ENCODE measurements at places on chromosomes 11 and 22.

DNA sequence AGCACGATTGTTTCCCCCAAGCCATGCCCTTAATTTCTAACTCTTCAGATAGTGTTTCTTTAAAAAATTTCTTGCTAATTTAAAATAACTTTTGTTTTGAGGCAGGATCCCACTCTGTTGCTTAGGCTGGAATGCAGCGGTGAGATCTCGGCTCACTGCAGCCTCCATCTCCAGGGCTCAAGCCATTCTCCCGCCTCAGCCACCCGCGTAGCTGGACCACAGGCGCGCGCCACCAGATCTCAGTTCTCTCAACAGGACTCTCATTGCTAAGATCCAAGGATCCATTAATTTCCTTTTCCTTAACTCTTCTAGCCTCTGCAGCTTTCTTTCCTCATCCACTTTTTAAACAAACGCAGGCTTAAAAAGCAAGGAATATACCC lies 327 bp upstream of the MED17 start:
- no peak for DNase-seq

- DNase-seq, result peak; percentile 69
Measured at GRCh38 chr11:103798026-103798425, 238.4 kb upstream of the DDI1 start.

- no peak for DNase-seq
Measured at GRCh38 chr11:17745023-17745772, 10.6 kb downstream of the KCNC1 start.

DNA sequence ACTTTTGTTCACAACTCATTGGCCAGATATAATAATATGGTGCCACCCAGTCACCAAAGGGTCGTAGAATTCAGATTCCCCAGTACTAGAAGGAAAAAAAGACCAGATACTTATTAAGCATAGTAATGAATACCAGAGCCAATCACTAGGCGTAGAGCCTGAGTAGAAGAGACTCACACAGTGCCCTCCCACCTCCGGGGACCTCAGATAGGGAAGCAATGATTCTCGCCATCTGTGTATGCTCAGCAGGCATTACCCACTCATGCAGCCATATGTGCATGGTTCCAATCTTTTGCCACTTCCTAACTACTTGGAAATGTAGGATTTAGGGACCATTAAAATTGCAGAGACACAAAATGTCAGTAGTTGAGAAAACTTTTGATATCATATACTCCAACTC lies 85.3 kb downstream of the C11orf87 start:
- no peak for DNase-seq

DNA sequence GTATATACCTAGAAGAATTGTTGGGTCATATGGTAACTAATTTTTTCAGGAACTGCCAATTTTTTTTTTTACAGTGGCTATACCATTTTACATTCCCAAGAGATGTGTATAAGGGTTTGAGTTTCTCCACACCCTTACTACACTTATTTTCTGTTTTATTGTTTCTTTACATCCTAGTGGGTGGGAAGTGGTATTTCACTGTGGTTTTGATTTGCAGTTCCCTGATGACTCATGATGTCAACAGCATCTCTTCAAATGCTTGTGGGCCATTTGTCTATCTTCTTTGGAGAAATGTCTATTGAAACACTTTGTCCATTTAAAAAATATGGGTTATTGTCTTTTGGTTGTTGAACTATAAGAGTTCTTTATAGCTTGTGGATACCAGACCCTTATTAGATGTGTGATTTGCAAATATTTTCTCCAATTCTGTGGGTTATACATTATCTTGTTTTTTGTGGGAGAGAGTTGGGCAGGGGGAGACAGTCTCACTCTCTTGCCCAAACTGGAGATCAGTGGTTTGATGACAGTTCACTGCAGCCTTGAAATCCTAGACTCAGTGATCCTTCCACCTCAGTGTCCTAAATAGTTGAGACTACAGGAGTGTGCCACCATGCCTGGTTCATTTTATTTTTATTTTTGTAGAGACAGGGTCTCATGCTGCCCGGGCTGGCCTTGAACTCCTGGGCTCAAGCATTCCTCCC lies 30.3 kb upstream of the PISD start:
- peak; percentile 50 for DNase-seq

DNA sequence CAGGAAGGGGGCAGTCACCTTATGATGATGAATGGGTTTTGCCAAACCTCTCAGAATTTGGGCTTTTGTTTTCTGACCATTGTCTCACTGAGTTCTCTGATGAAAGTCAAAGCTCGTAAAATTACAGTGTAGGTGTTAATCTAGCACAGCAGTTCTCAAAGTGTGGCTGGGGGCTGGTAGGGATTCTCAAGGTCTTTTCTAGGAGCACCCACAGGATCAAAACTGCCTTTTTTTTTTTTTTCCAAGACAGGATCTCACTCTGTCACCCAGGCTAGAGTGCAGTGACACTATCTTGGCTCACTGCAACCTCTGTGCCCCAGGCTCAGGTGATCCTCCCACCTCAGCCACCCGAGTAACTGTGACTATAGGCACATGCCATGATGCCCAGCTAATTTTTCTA lies 66.1 kb downstream of the C22orf31 start:
- DNase-seq, result no peak

GRCh38 chr11:118087931-118088330 lies 1.2 kb upstream of the SMIM35 start:
- no peak for DNase-seq

- no peak for DNase-seq
Measured at GRCh38 chr11:66567787-66568123, 651 bp downstream of the CTSF start.

- peak; percentile 92 for DNase-seq
Measured at GRCh38 chr22:35971456-35972119, 57.0 kb downstream of the RBFOX2 start.

- DNase-seq, result no peak
Measured at GRCh38 chr11:2724104-2724503, 24.3 kb upstream of the KCNQ1OT1 start.

DNA sequence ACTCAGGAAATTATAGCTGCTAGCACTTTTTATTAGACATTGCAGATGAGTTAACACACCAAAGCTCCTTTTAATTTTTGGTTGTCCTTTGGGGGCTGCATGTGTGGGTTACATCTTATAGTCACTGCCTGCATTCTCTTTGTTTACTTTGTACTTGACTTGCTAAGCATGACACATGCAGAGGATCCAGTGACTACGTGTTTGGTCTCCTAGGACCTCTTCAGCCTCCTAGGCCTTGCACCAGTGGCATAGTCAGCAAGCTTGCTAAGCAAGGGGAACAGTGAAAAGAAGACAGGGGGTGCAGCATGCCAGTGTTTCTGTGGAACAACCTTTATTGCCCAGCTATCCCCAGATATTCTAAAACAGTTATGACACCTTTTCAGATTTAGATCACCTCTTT lies 108.2 kb downstream of the PAX6 start:
- DNase-seq, result peak; percentile 9

- DNase-seq, result peak; percentile 35
Measured at GRCh38 chr11:128334311-128335044, 252.9 kb downstream of the ETS1 start.

DNA sequence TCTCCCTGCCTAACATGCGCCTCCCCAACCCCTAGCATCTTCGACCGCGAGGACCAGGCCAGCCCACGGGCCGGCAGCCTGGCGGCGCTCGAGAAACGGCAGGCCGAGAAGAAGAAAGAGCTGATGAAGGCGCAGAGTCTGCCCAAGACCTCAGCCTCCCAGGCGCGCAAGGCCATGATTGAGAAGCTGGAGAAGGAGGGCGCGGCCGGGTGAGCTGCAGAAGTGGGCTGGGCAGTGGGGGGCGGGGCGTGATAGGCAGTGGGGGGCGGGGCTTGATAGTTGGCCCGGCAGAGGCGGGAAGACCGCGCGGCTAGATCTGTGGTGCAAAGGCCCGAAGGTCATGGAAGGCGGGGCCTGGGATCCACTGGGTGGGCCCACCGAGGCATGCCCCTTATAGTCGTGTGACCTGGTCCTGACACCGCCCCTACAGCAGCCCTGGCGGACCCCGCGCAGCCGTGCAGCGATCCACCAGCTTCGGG lies 8.7 kb downstream of the SELENOM start:
- DNase-seq, result no peak

DNA sequence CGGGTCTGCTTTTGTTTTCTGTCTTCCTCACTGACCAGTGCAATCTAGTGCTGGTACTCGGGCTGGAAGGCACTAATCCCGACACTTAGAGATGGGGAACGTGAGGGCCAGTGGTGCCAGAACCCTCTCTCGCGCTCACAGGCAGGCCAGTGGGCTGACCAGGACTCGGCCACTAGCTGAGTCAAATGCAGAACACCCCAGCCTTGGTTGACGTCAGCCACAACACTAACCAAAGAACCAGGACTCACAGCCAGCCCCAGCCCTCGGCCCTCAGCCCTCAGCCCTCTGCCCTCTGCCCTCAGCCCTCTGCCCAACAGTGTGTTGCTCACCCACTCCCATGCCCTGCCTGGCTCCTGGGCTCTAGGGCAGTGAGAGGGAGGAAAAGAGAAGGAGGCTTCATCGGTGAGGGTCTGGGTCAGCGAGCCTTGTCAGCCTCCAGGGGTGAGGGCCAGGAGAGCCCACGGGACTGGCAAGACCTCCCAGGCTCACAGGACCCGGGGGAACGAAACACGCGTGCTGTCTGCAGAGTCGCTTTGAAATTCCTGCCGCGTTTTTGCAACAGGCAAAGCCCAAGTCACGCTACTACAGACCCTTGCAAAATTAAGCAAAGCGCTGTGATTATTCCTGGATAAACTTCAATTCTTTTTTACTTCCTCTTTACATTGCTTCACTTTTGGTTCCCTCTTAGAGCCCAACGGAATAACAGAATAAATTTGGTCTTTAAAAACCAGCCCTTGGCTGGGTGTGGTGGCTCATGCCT lies 27.5 kb downstream of the KIAA0930 start:
- peak; percentile 53 for DNase-seq

- no peak for DNase-seq
Measured at GRCh38 chr22:40480996-40481395, 110.6 kb downstream of the SGSM3 start.

DNA sequence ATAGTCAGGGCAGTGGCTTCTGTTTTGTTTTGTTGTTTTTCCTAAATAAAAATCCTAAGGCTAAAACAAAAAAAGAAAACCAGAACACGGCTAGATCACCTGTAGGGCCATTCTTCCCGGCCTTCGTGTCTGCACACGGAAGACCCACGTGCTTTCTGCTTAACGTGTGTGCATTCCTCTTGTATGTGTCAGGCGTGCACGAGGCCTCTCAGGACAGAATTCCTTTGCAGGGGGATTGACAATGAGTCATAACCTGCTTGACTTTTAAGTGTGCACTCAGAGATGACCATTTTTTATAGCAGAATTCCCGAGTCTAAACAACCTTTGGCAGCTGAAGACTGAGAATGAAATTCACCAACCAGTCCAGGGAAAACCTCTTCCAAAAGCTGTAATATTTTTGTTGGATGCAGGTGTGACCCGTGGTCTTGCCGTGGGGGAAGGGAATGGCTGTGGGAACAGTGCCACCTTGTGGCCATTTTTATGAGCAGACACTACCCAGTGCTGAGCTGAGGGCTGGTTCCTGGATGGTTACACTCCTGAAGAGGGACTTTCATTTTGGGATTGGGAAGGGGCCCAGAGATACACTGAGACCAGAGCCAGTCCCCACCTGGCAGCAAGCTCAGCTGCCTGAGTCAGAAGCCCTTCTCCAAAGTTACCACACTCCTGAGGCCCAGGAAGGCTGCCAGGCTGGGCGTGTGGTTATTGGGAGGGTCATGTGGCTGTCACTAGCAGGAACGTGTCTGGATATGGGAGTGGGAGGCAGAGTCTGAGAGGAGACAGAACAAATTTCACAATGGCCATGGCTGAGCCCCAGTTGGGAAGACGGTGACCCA lies 35.7 kb upstream of the DKK3 start:
- DNase-seq, result peak; percentile 97

GRCh38 chr11:73381589-73381988 lies 5.4 kb downstream of the RELT start:
- DNase-seq, result no peak

DNA sequence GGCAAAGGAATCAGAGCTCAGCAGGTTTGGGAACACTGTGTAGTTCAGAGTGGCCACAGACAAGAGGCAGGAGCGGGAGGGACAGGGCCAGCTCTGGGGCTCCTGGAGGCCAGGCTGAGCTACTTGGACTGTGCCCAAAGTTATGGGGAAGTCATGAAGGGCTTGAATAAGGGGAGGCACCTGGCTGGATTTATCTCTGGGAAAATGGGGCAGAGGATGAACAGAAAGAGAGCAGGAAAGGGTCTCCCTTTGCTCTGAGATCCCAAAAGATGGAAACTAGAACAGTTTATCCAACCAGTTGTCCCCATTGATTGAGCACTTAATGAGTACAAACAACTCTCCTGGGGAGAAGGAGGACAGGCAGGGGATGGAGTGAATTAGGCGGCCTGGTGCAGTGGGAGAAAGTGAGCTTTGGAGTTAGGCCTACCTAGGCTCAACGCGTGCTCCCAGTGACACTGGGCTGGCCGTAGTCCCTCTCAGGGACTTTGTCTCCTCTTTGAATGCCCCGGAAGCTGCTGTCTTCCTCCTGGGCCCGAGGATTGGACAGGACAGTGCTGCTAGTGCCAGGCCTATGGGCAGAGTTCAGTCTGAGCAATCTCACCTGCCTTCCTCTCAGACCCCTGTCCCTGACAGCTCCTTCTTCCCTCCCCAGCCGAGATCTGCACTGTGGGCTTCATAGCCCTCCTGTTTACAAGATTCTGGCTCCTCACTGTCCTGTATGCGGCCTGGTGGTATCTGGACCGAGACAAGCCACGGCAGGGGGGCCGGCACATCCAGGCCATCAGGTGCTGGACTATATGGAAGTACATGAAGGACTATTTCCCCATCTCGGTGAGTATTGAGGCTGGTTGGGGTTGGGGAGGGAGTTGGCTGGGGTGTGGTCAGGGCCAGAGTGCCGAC lies 2.0 kb downstream of the MOGAT2 start:
- no peak for DNase-seq

- DNase-seq, result no peak
Measured at GRCh38 chr11:61495801-61496601, 12.5 kb upstream of the LRRC10B start.

- DNase-seq, result peak; percentile 86
Measured at GRCh38 chr22:36334821-36335603, 52.8 kb downstream of the MYH9 start.

DNA sequence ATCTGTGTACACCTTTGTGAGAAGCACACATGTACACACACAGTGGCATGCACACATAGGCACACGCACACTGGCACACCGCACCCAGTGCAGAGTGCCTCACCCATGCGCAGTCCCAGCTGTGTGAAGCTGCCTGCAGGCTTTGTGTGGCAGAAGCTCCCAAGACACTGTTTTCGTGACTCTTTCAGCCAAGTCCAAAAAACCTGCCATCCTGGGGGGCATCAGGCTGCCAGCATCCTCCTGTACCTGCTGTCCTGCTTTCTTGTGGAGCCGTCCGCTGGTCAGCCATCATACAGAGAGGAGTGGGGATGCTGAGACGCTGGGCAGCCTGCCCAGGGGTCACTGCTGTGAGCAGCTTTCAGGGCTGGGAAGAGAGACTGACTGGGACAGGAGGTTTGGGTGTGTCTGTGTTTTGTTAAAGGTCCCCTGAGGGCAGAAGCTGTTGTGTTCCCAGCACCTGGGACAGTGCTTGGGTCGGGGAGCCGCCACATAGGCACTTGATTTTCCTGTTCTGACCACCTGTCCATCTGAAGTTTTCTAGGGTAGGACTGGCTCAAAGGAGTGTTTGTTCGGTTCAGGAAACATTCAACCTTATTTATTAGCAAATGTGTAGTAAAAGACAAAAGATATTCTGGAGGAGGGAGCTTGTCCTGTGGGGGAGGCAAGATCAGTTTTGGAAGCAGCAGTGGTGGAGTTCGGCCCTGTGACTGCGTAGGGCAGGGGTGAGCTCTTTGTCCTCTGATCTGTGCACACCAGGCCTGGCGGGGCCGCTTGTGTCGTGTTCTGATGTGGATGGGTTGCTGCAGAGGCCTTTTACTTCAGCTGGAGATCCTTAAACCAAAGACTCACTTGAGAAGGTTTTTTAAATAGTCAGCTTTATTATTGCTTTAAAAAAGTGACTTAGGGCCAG lies 29.7 kb downstream of the AP2A2 start:
- no peak for DNase-seq

Measured in astrocyte of the spinal cord (primary cell).